GM03348 (cell line): ENCODE measurements at places on chromosomes 11 and 22.

GRCh38 chr11:74072721-74073120 lies 63.8 kb upstream of the UCP3 start:
- DNase-seq: no peak

DNA sequence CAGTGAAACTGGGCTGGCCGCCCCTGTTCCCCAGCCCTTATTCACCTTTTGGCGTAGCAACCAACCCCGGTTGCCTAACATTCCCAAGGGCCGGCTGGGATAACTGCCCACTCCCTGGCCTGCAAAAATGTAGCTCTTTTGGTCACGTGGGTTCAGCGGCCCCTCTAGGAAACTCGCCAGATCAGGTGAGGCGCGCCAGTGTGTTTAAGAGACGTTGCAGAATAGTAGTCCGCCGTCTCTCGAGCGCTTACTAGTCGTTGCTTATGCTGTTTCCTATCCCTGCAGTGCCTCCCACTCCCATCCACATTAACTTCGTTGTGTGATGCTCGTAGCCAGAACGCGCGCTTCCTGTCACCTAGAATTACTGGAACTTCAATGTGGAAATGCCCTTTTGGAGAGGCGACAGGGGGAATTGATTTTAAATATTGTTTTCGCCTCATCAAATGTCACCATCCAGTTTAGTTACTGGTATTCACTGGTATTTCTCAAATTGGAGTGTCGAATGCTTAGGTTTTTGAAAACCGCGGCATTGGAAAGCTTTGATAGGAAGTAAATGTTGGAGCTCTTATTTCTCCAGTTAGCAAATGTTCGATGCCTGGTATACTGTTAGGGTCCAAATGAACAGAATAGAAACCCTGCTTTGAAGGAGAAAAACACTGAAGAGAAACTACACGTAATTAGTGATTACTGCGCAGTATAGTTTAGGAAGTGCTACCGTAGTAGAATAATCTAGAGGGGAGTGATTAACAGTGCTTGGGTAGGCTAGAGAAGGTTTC lies 823 bp downstream of the CEP57 start:
- DNase-seq: peak; percentile 43

- no peak for DNase-seq
These were observed 11.7 kb downstream of the FADS1 start for GRCh38 chr11:61805146-61805545.

DNA sequence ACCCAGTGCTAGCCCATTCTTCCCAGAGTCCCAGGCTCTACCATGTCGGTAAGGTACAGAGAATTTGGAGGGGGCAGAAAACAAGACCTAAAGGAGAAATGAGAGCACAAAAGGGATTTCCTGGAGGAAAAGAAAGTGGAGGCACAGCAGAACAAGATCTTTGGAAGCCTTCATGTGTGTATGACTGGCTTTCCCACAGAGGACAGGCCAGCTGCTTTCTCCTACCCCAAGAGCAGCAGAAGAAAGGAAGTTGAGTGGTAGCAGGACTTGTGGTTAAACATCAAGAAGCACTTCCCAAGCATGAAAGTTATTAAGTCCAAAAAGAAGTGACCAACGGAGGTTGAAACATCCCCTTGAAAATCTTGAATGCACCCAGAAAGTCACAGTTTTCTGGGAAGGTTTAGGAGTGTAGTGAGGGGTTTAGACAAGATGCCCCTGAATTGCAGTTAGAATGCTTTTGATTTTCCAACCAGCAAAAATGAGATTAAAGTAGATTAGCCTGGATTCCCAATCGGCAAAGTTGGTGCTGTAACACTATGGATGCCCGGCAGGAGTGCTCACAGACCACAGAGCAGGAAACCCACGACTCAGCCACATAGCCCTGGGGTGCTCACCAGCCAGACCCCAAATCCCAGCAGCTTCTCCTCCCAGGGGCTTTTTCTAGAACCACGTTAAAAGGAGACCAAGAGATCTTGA lies 608 bp downstream of the TMPRSS13 start:
- DNase-seq: no peak

GRCh38 chr11:34866375-34866774 lies 49.8 kb downstream of the APIP start:
- DNase-seq: peak; percentile 35

DNA sequence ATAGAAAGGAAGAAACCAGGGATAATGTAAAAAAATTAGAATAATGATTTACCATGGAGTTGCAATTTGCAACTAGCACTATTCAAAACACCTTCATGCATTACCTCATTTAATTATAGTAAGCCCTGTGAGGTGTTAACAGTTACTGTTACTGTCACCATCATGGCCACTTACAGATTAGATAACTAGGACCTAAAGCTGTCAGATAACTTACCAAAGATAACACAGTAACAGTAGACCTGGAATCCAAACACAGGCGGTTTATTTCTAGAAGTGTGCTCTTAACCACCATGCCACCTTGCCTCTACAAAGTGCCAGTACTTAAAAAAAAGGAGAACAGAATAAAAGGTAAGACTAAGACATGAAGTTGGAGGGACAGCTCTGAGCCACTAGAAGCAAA lies 11.1 kb upstream of the LARGE1 start:
- DNase-seq: no peak

GRCh38 chr11:120817158-120817557 lies 206.7 kb upstream of the TBCEL start:
- no peak for DNase-seq

DNA sequence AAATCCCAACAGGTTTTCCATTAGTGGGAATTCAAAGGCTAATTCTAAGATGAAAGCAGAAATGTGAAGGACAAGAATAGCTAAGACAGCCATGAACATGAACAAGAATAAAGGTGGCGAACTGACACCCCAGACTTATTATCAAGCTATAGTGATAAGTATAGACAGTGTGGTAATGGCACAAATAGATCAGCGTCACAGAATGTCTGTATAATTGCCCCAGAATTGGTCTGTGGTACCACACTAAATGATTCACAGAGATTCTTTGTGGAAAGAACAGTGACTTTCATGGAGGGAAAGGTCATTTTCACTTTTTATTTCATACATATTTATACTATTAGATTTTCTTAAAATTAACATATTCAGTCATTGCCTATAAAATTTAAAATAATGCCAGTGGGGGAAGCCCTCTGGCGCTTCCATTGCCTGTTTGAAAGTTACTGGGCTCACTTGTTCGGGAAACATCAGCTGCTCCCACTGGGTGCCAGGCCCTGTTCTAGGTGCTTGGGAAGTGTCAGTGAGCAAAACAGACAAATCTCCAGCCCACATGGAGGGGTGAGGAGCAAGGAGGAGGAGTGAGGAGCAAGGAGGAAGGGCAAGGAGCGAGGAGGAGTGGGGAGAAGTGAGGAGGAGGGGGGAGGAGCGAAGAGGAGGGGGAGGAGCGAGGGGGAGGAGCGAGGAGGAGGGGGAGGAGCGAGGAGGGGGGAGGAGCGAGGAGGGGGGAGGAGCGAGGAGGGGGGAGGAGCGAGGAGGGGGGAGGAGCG lies 11.3 kb upstream of the NLRP6 start:
- no peak for DNase-seq

- peak; percentile 74 for DNase-seq
These were observed 142.8 kb downstream of the MAML2 start for GRCh38 chr11:96200243-96200642.

DNA sequence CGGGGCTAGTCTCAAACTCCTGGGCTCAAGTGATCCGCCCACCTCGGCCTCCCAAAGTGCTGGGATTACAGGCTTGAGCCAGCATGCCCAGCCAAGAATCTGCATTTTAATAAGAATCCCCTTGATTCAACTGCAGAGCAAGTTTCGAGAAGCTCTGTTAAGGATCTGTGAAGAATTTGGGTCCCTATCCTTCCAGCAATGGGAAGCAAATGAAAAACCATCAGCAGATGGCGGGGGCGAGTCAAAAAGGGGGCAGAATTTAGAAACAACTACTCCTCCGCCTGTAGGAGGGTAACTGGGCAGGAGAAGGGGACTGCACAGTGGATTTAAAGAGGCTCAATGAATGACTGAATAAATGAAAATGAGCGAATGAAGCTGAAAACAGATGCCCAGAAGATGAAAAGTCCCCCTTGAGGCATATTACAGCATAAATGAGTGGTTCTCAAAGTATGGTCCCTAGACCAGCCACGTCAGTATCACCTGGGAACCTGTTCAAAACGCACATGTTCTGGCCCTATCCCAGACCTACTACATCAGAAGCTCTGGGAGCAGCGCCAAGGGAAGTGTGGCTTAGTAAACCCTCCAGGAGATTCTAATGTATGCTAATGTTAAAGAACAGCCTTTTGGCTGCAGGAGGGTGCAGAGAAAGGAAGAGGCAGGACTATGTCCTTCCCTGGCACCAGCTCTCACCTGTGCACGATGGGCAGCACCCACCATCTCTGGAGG lies 15.0 kb downstream of the VWCE start:
- DNase-seq: no peak

DNA sequence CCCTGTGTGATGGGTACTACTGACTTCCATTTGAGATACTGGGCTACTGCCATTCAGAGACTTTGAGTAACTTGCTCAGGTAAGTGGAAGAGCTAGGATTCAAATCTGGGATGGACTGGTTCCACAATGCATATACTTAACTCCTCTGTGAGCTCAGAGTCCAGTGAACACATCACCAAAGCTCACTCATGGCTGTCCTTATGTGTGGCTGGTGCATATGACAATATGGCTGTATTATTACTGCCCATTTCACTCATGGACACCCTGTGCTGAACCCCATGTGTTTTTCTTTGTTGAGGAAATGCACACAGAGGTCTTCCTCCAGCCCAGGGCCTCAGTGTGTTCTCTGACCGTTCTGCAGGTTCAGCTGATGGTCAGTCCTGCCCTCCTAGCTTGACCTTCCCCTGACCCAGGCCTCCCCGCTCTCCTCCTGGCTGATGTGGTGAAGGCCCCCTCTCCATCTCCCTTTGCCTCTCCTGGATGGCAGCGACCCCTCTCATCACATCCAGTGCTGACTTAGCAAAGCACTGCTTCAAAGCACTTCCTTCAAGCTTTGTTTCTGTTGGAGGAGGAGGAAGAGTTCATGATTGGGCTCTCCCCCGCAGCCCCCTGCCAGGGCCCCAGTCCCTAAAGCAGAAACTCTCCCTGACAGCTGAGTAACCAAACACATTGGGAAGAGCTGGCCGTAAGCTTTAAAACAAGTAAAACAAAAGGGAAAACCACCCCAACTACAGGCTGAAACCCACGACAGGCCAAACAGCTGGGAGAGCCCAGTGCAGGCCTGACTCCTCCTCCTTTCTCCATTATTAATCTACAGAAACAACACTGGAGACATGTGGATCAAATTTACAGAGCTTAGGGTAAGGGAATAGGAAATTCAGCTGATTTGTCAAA lies 101.2 kb downstream of the NAT10 start:
- DNase-seq: no peak

- DNase-seq: peak; percentile 48
These were observed 15.3 kb downstream of the PTS start for GRCh38 chr11:112241486-112241885.

- no peak for DNase-seq
These were observed 5.8 kb downstream of the MS4A12 start for GRCh38 chr11:60498399-60498798.
